Stimulated activated CD8-positive, alpha-beta memory T cell treated with anti-CD3 and anti-CD28 coated beads, Interleukin-7, amount 100 ng/mL, for 1 hour (primary cell): ENCODE measurements at places on chromosomes 2 and 18.

- no peak for DNase-seq
These were observed 183.0 kb upstream of the ZC3H15 start for GRCh38 chr2:186303091-186303490.

DNA sequence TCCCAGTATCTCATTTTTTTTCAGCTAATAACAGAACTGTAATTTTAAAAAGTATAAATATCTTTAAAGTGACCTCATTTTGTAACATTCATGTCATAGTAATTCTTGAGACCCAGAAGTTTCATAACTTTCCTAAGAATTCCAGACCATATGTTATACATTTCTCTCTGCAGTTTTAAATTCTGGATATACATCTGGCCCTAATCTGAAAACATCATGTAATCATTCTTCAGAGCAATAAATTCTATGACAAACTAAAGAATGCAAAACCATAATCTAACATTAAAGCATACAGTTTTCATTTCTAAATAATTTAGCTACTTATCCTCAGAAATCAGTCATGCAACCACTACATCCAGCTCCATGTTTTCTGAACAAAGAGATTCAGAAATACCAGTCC lies 198.3 kb upstream of the SLC35G4 start:
- DNase-seq = no peak

- DNase-seq = no peak
These were observed 61.1 kb upstream of the XDH start for GRCh38 chr2:31475692-31476091.

- DNase-seq = no peak
These were observed 338.7 kb downstream of the CPS1 start for GRCh38 chr2:210895132-210895531.

DNA sequence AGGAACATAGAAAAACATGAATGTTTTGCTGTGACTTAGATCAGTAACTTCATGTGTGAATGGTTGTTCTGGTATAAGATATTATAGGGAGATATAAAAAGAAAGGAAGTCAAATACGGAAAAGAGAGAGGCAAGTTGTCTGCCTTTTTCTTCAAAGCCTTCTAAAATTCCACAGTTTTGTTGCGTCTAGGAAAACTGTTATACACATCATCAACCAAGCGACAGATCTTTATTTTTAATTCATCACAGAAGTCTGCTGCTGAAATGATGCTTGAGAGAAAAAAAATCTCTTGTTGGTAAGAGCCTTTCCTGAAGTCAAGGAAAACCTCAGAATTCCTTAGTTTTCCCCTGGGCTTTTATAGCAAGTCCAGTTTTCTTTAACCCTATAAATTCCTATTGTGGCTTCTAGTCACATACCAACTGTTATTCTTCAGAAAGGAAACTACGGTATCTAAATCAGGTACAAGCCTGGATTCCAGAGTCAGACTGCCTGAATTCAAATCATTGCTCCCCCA lies 36.3 kb upstream of the TANC1 start:
- DNase-seq = no peak

DNA sequence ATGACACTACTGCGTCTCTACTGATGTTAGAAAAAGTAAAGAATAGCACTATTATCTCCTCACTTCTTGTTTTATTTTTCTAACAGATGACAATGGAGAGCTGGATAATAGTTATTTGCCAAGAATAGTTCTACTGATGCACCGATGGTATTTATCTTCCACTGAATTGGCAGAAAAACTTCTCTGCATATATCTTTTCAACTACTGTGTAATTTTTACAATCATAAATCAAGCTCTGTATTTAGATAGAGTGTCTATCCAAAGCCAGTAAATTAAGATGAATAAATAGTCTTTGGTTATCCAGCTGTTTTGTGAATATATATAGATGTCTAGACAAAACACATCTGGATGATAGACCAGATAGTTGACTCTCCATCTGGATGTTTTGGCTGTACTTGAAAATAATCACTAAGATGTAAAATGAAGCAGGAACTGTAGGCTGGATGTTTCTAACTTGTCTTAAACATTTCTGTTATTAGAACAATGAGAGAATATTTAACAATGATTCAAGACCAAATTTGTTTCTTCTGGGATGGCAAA lies 40.1 kb downstream of the RASGRP3 start:
- no peak for DNase-seq

- DNase-seq = no peak
These were observed 217.7 kb downstream of the ZBTB7C start for GRCh38 chr18:48191494-48191893.

DNA sequence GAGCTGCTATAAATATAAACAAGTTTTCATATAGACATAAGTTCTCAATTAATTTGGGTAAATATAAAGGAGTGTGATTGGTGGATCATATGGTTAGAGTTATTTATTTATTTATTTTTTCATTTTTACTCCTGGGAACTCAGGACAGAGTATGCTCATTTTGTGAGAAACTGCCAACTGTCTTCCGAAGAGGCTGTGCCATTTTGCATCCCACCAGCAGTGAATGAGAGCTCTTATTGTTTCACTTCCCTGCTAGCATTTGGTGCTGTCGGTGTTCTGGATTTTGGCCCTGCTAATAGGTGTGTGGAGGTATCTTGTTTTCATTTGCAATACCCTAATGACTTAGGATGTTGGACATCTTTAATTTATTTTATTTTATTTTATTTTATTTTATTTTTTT lies 50.4 kb upstream of the XPO1 start:
- no peak for DNase-seq

DNA sequence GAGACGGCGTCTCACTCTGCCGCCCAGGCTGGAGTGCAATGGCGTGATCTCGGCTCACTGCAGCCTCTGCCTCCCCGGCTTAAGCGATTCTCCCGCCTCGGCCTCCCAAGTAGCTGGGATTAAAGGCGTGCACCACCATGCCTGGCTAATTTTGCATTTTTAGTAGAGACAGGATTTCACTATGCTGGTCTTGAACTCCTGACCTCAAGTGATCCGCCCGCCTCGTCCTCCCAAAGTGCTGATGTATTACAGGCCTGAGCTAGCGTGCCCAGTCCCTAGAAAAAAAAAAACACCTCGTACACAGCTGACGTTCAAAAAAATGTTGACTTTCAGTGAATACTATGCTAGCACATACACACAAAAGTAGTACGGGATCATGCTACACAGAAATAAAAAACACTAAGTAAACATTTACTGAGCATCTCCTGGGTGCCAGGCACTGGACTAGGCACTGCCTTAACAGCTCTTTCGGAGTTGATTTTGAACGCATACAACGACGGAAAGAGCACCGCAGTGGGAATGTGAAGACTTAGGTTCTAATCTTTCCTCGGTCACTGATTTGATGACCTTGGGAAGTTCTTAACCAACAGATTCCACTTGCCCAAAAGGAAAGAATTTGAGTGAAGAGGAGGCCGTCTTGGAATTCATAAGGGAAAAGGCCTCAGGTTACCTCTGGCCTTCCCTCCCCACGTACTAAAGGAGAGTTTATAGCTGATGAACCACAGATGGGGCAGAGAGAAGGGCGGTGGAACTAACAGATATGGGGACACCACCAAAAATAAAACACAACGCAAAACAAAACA lies 1.1 kb downstream of the DNAJC27 start:
- no peak for DNase-seq

GRCh38 chr2:37786191-37786698 lies 114.8 kb upstream of the CDC42EP3 start:
- no peak for DNase-seq

- no peak for DNase-seq
These were observed 149.2 kb downstream of the ARHGAP28 start for GRCh38 chr18:6878556-6879297.

GRCh38 chr2:220437938-220438337 lies 810.5 kb downstream of the SLC4A3 start:
- DNase-seq = no peak

DNA sequence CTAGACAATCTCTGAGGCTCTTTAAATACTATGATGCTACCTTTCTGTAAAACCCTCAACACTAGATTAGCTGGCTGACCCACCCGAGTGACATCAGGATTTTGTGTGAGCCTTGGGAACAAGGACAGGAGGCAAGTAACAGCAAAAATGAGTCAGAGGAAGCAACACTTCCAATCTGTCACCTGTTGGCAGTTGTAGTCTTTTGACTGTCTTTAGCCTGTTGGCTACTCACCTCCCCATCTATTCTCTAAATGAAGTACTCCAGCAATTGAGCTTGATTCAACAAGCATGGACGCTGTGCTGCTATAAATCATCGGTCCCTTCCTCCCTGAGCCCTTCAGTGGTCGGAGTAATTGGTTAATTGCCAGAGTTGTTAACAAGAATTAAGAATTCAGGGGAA lies 898.7 kb downstream of the BCL11A start:
- DNase-seq = no peak

DNA sequence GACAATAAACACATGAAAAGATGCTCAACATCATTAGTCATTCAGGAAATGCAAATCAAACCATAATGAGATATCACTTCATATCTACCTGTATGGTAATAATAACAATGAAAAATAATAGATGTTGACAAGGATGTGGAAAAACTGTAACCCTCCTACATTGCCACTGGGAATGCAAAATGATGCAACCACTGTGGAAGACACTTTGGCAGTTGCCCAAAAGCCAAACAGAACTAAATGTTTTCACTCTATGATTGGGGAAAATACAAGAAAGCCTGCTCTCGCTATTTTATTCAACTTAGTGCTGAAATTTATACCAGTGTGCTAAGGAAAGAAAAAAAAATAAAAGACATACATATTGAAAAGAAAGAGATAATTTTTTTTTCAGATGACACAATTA lies 934.5 kb downstream of the CNTNAP5 start:
- no peak for DNase-seq

DNA sequence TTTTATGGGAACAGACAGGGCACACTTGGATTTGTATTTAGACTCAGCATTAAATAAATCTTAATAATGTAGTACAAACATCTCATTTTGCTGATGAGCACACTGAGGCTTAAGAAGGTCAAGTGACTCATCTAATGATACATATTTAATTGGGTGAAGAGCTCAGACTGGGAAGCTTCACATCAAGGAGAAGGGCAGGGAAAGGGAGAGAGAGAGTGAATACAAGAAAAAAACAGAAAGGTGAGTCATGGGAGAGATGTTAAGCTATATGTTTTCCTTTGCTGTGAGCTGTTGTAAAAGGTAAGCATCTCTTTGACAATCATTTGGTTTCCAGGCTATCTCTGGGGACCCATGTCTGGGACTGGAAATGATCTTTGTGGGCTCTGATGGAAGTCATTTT lies 277.8 kb downstream of the SETBP1 start:
- no peak for DNase-seq

- DNase-seq = no peak
These were observed 71.5 kb downstream of the ASB1 start for GRCh38 chr2:238498188-238498587.

GRCh38 chr18:48563027-48563426 lies 24.2 kb downstream of the CTIF start:
- no peak for DNase-seq

DNA sequence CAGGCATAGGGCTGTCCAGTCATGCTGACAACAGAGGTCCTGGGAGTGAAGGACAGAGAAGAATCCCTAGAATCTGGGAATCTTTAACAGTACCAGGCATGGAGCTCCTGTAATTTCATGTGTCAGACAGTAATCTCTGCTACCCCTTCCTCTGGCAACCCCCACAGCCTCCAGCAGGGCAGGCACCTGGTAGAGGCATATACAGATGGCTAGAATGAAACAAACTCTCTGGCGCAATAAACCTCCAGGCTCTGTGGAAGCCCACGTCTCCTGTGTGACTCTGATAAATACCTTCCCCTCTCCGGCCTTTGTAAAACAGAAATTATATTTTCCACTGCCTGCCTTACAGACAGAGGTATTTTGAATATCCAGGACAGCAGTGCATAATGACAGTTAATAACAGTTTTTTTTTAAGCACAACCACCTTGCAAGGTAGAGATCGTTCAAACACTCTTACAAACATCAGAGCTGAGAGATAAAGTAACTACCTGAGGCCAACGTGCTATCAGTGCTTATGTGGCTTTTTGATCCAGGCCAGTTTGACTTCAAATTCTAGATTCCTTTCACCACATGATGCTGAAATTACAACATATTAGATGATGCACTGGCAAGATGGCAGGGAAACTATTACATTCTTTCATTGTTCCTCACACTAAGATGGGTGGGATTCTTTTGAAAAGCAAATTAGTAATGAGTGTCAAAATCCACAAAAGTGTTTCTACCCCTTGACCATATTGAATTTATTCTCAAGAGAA lies 47.7 kb upstream of the TMEM247 start:
- DNase-seq = no peak

DNA sequence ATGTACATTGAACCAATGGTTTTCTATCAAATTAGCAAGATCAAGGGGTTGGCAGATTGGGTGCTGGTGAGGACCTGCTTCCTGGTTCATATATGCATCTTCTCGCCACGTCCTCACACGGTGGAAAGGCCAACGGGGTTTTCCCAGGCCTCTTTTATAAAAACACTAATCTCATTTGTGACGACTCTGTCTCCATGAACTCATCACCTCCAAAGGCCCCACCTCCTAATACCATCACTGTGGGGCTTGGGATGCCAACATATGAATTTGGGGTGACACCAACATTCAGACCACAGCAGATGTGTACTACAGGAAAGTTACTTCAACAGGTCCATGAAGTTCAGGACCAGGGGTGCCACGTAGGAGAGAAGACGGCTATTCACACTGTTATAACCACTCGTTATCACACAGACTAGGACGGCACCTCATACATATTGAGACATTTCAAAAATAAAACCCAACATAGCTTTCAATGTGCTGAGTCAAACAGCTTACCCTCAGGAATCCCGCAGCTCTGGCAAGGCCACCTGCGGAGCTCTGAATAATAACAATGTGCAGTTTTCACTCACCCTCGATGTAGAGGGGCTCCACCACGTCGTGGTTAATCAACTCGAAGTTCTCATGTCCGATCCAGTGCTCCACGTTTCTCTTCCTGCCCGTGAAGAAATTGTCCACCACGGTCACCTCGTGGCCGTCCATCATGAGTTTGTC lies 49.3 kb downstream of the UXS1 start:
- DNase-seq = no peak

- DNase-seq = no peak
These were observed 6.5 kb upstream of the IMPA2 start for GRCh38 chr18:11974741-11975325.

DNA sequence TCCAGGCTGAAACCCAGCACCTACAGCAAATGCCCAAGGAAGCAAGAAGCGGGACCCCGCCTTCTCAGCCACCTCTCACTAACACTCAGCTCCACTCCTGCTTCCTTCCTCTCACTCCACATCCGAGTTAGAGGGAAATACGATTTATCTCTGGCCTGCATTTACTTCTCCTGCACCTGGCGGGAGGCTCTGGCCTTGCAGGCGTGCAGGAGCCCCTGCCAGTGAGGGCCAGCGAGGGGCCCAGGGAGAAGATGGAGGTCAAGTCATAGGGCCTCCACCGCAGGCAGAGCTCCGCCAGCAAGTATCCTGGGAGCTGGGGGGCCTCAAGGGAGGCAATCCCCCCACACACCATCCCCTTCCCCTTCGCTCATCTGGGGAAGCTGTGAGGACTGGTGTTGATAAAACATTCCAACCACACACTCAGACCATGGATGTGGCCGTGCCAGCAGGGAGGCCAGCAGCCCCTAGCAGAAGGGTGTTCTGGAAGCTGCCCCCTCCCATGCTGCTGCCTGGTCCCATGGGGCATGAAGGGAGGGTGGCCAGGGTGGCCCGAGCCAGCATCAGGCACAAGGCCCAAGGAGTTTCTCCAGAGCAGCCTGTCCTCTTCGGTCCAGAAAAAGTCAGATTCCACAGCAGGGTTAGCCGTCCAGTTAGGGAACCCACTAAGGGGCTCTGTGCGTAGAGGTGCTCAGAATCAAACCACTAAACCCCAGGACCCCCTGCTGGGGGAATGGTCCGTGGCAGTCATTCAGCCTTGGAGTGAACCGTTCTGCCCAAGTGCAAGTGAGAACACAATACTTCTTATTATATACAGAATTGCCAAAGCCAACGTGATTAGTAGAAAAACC lies 91.2 kb downstream of the HDAC4 start:
- no peak for DNase-seq
